ENCODE measurements at places on chromosomes 3 and 15. TPM values are rescaled to one million over a fixed set of nuclear protein-coding genes. Genes with fewer than 3 reads are reported as not detected.

Gene MEX3B
- total RNA-seq = 2.5 TPM

Gene NPAP1
- total RNA-seq = not detected

Gene CCDC39
- total RNA-seq = 0.12 TPM

Gene HHLA2
- not detected for total RNA-seq

Gene CILP
- not detected for total RNA-seq

Gene CD47
- 93.0 TPM for total RNA-seq

Gene ACTC1
- total RNA-seq = not detected

Gene DISP2
- 0.25 TPM for total RNA-seq

Gene KLHL40
- total RNA-seq = not detected

Gene UBAP1L
- 1.2 TPM for total RNA-seq

Gene FBXO40
- total RNA-seq = not detected

Gene CCDC54
- total RNA-seq = not detected

Gene CMSS1
- 11.4 TPM for total RNA-seq

Gene UPK1B
- total RNA-seq = 0.40 TPM

Gene NSMCE3
- total RNA-seq = 7.5 TPM

Gene PARP6
- total RNA-seq = 15.5 TPM

Gene ADAM10
- total RNA-seq = 244 TPM

Gene PLSCR5
- total RNA-seq = not detected

Gene AQP9
- not detected for total RNA-seq

Gene PROS1
- 57.9 TPM for total RNA-seq

Gene HYKK
- 2.2 TPM for total RNA-seq

Gene CFAP100
- not detected for total RNA-seq
